ENCODE measurements at places on chromosomes 13 and 19. TPM values are rescaled to one million over a fixed set of nuclear protein-coding genes. Genes with fewer than 3 reads are reported as not detected.

DNA sequence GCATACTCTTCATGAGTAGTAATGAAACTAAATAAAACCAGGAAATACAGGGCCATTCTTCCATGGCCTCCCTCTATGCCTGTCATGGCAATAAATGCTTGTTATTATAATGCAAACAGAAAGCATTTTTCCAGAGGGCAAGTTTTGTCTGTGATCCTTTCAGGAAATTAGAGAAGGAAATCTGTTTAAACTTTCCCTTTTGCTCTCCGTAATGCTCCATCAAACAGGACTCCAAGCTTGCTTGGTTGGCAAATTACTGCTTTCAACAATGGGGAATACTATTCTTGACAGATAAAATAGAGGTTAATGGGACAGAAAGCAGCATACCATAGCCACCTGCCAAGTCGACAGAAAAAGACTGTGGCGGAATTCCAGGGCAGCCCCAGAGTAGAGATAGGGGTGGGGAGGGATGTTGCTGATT lies 252.5 kb downstream of the LHFPL6 start:
- H3K27ac ChIP-seq = no peak overlapping the region
- no peaks in the 10 kb centered on the region for H3K27me3 ChIP-seq
- no peaks in the 10 kb centered on the region for H3K36me3 ChIP-seq
- no peak for DNase-seq

- peaks cover 75% of the 10 kb centered on the region for H3K36me3 ChIP-seq
- DNase-seq = no peak
- no peak overlapping the region for H3K4me3 ChIP-seq
- no peaks in the 10 kb centered on the region for H3K27me3 ChIP-seq
These were observed 152.5 kb downstream of the COL4A1 start for GRCh38 chr13:110154410-110154933.

- no peak overlapping the region for H3K27ac ChIP-seq
- no peak for DNase-seq
- H3K36me3 ChIP-seq = no peaks in the 10 kb centered on the region
- H3K4me3 ChIP-seq = no peak overlapping the region
These were observed 567.5 kb downstream of the MYO16 start for GRCh38 chr13:109196948-109197347.

- peaks cover 45% of the 10 kb centered on the region for H3K36me3 ChIP-seq
- DNase-seq = peak; percentile 71
- no peak overlapping the region for H3K4me3 ChIP-seq
These were observed 12.6 kb downstream of the MKNK2 start for GRCh38 chr19:2038284-2039088.

DNA sequence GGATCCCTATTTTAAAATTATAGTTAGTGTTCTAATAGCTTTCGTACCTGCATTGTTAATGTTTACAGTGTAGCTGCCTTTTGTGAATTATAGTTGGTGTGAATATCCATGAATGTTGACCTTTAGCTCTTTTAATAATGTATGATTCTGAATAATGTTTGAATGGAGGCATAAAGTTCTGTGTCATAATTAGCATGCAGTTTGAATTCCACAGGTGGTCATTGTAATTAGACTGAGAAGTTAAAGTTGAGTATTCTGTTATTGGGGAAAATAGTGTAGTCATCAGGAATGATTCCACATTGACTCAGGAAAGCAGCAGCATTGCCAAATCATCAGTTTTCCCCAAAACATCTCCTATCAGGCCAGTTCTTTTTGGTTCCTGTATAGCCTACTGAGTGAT lies 12.1 kb downstream of the GPR18 start:
- no peaks in the 10 kb centered on the region for H3K4me1 ChIP-seq
- no peak overlapping the region for H3K27ac ChIP-seq
- H3K4me3 ChIP-seq = no peak overlapping the region
- no peaks in the 10 kb centered on the region for H3K27me3 ChIP-seq
- peaks cover 18% of the 10 kb centered on the region for H3K36me3 ChIP-seq
- DNase-seq = no peak

DNA sequence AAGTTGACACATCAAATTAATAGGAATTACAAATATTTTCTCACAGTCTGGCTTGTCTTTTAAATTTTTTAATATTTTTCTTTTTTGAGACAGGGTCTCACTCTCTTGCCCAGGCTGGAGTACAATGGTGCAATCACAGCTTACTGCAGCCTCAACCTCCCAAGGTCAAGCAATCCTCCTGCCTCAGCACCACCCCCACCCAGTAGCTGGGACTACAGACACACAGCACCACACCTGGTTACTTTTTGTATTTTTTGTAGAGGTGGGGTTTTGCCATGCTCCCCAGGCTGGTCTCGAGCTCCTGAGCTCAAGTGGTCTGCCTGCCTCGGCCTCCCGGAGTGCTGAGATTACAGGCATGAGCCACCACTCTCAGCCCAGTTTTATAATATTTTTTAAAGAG lies 72.0 kb downstream of the SPATA13 start:
- no peak for DNase-seq
- H3K27ac ChIP-seq = no peak overlapping the region
- no peaks in the 10 kb centered on the region for H3K27me3 ChIP-seq
- no peaks in the 10 kb centered on the region for H3K36me3 ChIP-seq
- H3K4me1 ChIP-seq = peaks cover 14% of the 10 kb centered on the region
- H3K4me3 ChIP-seq = no peak overlapping the region

DNA sequence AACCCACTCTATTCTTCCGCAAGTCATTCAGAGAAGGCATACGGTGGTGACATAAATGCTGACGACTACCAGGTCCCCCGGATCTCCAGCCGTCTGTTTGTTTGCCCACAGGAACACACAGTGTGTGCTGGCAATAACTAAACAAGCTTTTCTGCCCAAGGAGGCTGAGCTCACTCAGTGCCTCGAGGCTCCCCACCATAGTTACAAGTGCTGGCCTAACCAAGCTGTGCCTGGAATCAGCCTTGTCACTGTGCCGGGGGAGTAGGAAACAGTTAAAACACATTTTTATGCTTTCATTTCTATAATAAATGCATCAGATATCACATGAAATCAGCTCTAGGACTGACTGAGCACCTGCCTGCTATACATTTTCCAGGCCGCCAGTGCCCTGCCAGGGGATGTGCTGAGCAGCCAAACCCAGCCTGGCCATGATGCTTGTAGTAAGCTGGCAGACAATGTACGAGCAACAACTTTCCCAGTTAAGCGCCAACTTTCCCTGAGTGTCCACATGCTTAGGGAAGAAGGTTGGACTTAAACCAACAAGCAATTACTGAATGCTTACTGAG lies 28.1 kb downstream of the BRD4 start:
- peak; percentile 90 for DNase-seq
- peak overlapping the region; percentile 83 for H3K27ac ChIP-seq
- H3K4me1 ChIP-seq = peaks cover 79% of the 10 kb centered on the region
- no peaks in the 10 kb centered on the region for H3K36me3 ChIP-seq
- H3K4me3 ChIP-seq = no peak overlapping the region
- no peaks in the 10 kb centered on the region for H3K27me3 ChIP-seq

OR7C2 gene
- total RNA-seq = not detected

ZNF540 gene
- 7.7 TPM for total RNA-seq

DNA sequence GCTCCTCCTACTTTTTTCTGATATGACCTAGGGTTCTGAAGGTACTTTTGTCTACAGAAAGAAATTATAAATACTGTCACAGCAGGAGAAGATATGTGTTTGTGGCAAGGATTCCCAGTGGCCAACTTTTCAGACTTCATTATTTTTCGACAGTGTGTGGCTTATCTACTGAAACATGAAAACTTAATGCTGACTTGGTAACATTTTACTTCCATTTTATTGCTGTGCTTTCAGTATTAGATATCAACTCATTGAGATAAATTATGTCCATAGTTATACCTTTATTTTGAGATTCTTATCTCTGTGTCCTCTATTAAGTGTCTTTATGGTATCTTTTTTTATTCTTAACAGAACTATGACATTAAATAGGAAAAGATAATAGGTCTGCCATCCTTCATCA lies 700.0 kb downstream of the PCDH9 start:
- no peaks in the 10 kb centered on the region for H3K36me3 ChIP-seq
- H3K27ac ChIP-seq = no peak overlapping the region
- no peak for DNase-seq

DNA sequence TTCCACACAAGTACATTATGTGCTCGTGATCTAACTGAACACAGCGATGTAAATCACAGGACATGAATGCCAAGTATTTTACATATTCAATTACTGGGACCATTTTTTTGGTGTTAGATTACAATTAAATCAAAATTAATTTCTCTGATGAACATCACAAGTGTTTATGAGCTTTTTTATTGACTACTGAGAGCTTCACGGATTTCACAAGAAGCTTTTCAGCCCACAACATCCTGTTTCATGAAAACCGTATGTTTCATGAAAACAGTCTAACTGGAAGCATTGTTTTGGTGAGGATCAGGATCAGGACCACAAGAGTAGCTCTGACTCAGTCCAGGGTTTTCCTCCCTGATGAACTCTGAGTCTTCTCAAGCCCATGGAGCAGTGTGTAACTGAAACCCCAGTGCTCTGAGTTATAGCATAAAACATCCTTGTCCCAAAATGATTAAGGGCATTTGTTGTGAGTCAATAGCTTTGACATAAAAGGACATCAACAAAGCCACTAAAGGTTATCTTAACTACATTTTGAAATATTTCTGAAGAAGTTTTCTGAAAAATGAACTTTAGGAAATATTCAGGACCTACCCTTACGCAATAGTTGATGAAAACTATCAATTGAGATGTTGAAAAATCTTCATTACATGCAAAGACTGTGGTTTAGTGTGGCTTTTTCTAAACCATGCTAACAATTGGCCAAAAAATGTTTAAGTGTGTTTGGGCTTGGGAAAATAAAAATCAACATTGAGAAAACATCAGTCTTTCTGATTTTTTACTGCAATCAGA lies 49.3 kb downstream of the UFM1 start:
- H3K27ac ChIP-seq = no peak overlapping the region
- no peak overlapping the region for H3K4me3 ChIP-seq
- DNase-seq = no peak
- no peaks in the 10 kb centered on the region for H3K36me3 ChIP-seq
- H3K4me1 ChIP-seq = no peaks in the 10 kb centered on the region
- H3K27me3 ChIP-seq = no peaks in the 10 kb centered on the region

ADGRE1 gene
- not detected for total RNA-seq

DNA sequence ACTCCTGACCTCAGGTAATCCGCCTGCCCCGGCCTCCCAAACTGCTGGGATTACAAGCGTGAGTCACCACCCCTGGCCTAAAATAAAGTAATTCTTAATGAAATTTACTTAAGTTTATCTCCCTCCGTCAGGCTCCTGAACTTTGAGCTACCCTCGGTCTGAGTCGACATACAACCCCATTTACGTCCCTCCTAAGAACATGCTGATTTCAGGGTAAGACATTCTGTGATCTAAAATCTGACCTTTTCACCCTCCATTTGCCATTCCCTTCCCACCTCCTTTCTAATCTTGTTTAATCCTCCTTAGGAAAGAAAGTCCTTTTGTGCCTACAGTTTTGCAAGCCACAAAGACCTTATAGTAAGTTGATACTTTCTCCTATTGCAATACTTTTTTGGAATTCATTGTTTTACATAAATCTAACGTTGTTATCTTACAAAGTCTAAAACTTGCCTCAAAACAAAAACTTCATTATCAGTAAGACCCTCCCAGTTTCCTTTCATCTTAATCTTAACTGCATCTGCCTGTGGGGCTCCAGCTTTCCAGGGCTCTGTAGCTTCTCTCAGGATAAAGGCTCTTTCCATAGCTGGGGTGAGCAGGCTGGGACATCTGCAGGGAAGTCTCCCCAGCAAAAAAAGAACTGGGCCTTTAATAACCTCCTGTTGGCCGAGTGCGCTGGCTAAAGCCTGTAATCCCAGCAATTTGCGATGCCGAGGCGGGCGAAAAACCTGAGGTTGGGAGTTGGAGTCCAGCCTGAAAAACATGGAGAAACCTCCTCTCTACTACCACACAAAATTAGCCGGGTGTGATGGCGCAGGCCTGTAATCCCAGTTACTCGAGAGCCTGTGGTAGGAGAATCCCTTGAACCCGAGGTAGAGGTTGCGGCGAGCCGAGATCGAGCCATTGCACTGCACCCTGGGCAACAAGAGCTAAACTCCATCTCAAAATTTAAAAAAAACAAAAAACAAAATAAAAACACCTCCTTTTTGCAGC lies 143.1 kb downstream of the ZNF737 start:
- no peaks in the 10 kb centered on the region for H3K4me1 ChIP-seq
- no peaks in the 10 kb centered on the region for H3K36me3 ChIP-seq
- no peak for DNase-seq

FAM216B gene
- not detected for total RNA-seq

GRCh38 chr19:18863843-18864362 lies 32.1 kb downstream of the CERS1 start:
- H3K4me3 ChIP-seq = no peak overlapping the region
- no peak for DNase-seq
- H3K27ac ChIP-seq = no peak overlapping the region
- peaks cover 7% of the 10 kb centered on the region for H3K27me3 ChIP-seq

CD79A gene
- total RNA-seq = not detected

GRCh38 chr13:19838865-19839275 lies 24.6 kb downstream of the ZMYM5 start:
- H3K27me3 ChIP-seq = no peaks in the 10 kb centered on the region
- no peak overlapping the region for H3K27ac ChIP-seq
- peaks cover 29% of the 10 kb centered on the region for H3K4me1 ChIP-seq
- no peak overlapping the region for H3K4me3 ChIP-seq

- no peaks in the 10 kb centered on the region for H3K36me3 ChIP-seq
- no peaks in the 10 kb centered on the region for H3K27me3 ChIP-seq
- H3K27ac ChIP-seq = no peak overlapping the region
- peaks cover 17% of the 10 kb centered on the region for H3K4me1 ChIP-seq
These were observed 118.3 kb downstream of the USP12 start for GRCh38 chr13:27053210-27053884.

- no peak overlapping the region for H3K4me3 ChIP-seq
- no peaks in the 10 kb centered on the region for H3K27me3 ChIP-seq
- no peaks in the 10 kb centered on the region for H3K4me1 ChIP-seq
- no peaks in the 10 kb centered on the region for H3K36me3 ChIP-seq
- no peak overlapping the region for H3K27ac ChIP-seq
- no peak for DNase-seq
These were observed 18.7 kb downstream of the VAV1 start for GRCh38 chr19:6791237-6791636.

DNA sequence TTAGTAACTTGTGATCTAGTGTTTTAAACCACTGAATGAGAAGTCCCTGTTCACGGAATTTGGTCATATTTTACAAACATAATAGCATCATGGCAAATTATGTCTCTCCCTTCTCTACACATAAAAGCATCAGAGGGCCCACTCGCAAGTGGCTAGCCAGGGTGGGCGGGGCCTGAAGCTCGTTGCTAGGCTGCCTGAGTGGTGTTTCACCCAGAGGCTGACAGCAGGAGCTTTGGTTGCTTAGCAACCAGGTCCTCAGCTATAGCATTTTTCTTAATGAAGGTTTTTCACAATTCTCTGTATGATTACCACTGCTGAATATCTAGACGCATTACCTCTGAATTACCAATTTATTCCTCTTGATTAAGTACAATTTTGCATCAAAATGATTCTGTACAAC lies 126.5 kb downstream of the NALCN start:
- no peak for DNase-seq
- H3K27ac ChIP-seq = no peak overlapping the region
- no peaks in the 10 kb centered on the region for H3K27me3 ChIP-seq
- H3K4me3 ChIP-seq = no peak overlapping the region
- H3K4me1 ChIP-seq = no peaks in the 10 kb centered on the region

SYNE4 gene
- 0.81 TPM for total RNA-seq

GRCh38 chr13:53920916-53921315 lies 892.3 kb downstream of the OLFM4 start:
- H3K4me1 ChIP-seq = no peaks in the 10 kb centered on the region
- DNase-seq = no peak
- H3K4me3 ChIP-seq = no peak overlapping the region
